ENCODE measurements at places on chromosomes 6 and 20.

DNA sequence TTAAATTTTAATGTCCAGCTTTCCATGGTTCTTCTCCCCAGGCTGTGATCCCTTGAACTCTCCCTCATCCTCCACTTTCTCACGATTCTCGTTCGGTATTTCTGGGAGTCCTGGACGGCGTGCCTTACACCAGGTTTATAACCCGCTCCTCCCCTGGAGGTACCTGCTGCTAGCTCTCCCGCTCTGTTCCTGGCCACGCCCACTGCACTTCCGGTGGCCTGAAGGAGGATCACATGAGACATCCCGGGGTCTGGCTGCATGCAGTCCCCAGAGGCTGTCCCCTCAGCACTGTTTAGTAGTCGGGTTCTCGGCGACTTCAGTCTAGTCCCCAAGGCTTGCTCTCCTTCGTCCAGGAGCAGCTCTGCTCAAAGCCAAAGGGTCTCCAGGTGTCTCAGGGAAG is 28.4 kb upstream of the GCLC start:
- no peak for DNase-seq

DNA sequence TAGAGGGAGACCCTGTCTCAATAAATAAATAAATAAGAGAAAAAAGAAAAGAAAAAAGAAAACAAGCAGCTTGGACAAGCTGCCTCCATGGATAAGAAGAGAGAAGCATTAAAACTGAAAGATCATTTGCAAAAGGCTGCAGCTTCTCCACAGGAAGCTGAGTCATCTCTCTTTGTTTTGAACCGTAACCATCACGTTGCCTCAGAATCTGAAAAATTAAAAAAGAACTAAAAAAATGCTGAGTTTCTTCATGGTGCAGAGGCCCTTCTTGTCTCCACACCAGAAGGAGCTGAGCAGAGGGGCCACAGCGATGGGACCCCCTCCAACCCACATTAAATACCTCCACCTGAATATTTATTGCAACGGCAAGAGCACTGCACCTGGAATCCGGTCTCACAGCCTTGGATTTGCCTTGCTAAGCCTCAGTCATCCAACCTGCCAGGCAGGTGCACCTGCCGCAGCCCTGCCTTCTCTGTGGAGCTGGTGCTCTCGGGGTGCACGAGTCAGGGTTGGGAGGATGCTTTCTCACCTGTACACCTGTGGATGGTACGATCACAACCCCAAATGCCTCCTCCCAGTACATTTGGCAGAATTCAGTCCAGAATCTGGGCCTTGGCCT is 28.1 kb downstream of the TOX2 start:
- no peak for DNase-seq

DNA sequence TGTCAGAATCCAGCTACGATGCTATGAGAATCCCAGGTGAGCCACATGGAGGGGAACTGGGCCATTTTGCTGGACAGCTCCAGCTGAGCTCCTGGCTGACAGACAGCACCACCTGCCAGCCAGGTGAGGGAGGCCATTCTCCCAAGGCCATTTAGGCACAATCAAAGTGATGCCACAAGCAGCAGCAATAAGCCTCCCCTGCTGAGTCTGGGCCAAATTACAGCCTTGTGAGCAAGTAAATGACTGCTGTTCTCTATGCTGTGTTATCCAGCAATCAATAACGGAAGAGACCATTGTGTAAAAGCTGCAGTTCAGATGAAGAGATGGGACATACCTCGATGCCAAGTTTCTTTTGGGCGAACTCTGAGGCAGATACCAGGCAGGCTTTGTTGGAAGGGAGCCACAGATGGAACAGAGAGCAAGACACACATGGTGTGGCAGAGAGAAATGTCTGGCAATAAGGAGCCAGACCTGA is 14.0 kb upstream of the SCGN start:
- no peak for DNase-seq

- no peak for DNase-seq
Measured at GRCh38 chr20:50197463-50198179, 7.0 kb downstream of the CEBPB start.

- DNase-seq, result no peak
Measured at GRCh38 chr6:38805127-38805655, 90.1 kb downstream of the DNAH8 start.

GRCh38 chr6:89251170-89251569 is 34.0 kb upstream of the GABRR1 start:
- no peak for DNase-seq

GRCh38 chr6:89348372-89348771 is 4.2 kb downstream of the UBE2J1 start:
- no peak for DNase-seq

- no peak for DNase-seq
Measured at GRCh38 chr6:80541886-80542285, 435.4 kb downstream of the BCKDHB start.

GRCh38 chr6:139846538-139847456 is 472.3 kb upstream of the CITED2 start:
- DNase-seq, result no peak

- DNase-seq, result no peak
Measured at GRCh38 chr20:59821201-59821600, 112.2 kb downstream of the SYCP2 start.

Measured in activated CD4-positive, alpha-beta T cell treated with anti-CD3 and anti-CD28 coated beads for 48 hours (primary cell).